Hair follicular keratinocyte (primary cell): ENCODE measurements at places on chromosomes 1 and 21. TPM values are rescaled to one million over a fixed set of nuclear protein-coding genes. Genes with fewer than 3 reads are reported as not detected.

Gene RIMS3
- total RNA-seq = 3.1 and 3.6 TPM in 2 replicates

Gene MKNK1
- 16.2 and 21.6 TPM in 2 replicates for total RNA-seq

Gene ATP1A4
- not detected in 2 replicates for total RNA-seq

Gene ZFYVE9
- 23.2 and 39.7 TPM in 2 replicates for total RNA-seq

Gene AMY1B
- not detected in 2 replicates for total RNA-seq

Gene AMY2B
- total RNA-seq = 0.34 and 0.86 TPM in 2 replicates

Gene SLAMF9
- 2.5 TPM in 1 of 2 replicates, not detected in the other for total RNA-seq

Gene CD52
- 0.55 TPM in 1 of 2 replicates, not detected in the other for total RNA-seq

Gene FMN2
- total RNA-seq = not detected in 2 replicates

Gene TEDDM1
- total RNA-seq = not detected in 2 replicates

Gene GNAT2
- total RNA-seq = 0.08 TPM in 1 of 2 replicates, not detected in the other

Gene RAB42
- total RNA-seq = 0.87 and 1.5 TPM in 2 replicates

Gene TINAGL1
- 389 and 539 TPM in 2 replicates for total RNA-seq

Gene DCST2
- not detected in 2 replicates for total RNA-seq

Gene GFI1
- 0.08 TPM in 1 of 2 replicates, not detected in the other for total RNA-seq

Gene TRPM2
- 0.46 TPM in 1 of 2 replicates, not detected in the other for total RNA-seq

Gene DMBX1
- not detected in 2 replicates for total RNA-seq

Gene SRGAP2C
- total RNA-seq = 15.5 and 16.5 TPM in 2 replicates

Gene SNX7
- 44.7 and 47.2 TPM in 2 replicates for total RNA-seq

Gene OLFM3
- not detected in 2 replicates for total RNA-seq

Gene SPRR1B
- 31.1 and 43.3 TPM in 2 replicates for total RNA-seq

Gene TNFRSF9
- total RNA-seq = 0.16 TPM in 1 of 2 replicates, not detected in the other

Gene MIB2
- 24.0 and 45.4 TPM in 2 replicates for total RNA-seq

Gene SLC16A1
- total RNA-seq = 176 and 195 TPM in 2 replicates

Gene GPR37L1
- total RNA-seq = not detected in 2 replicates

Gene LCE2B
- not detected in 2 replicates for total RNA-seq

Gene IFI44L
- 0.08 and 0.53 TPM in 2 replicates for total RNA-seq

Gene CRB1
- total RNA-seq = not detected in 2 replicates

Gene ERG
- total RNA-seq = 0.04 and 0.23 TPM in 2 replicates

Gene ETNK2
- total RNA-seq = 5.8 and 22.0 TPM in 2 replicates

Gene ADORA3
- not detected in 2 replicates for total RNA-seq

Gene TSPAN1
- total RNA-seq = 31.9 and 57.6 TPM in 2 replicates

Gene CR1L
- not detected in 2 replicates for total RNA-seq

Gene NEGR1
- total RNA-seq = 0.04 and 0.08 TPM in 2 replicates

Gene HHAT
- 1.4 and 2.4 TPM in 2 replicates for total RNA-seq

Gene ANKRD35
- total RNA-seq = 0.15 TPM in 1 of 2 replicates, not detected in the other

Gene IVL
- 5.2 and 10.2 TPM in 2 replicates for total RNA-seq

Gene LRRC38
- total RNA-seq = not detected in 2 replicates

Gene THEM5
- not detected in 2 replicates for total RNA-seq

Gene PRELP
- under 0.01 TPM in 1 of 2 replicates, not detected in the other for total RNA-seq

Gene AVPR1B
- total RNA-seq = not detected in 2 replicates

Gene EPHA2
- 110 and 129 TPM in 2 replicates for total RNA-seq

Gene MATN1
- not detected in 2 replicates for total RNA-seq

Gene DISP3
- total RNA-seq = not detected in 2 replicates

Gene KRTAP12-3
- not detected in 2 replicates for total RNA-seq

Gene MTARC1
- total RNA-seq = 4.8 and 5.2 TPM in 2 replicates

Gene CPTP
- total RNA-seq = 29.1 and 32.2 TPM in 2 replicates

Gene FCAMR
- total RNA-seq = not detected in 2 replicates

Gene NBPF11
- 1.6 and 3.4 TPM in 2 replicates for total RNA-seq
